ENCODE measurements at places on chromosomes 4 and X.

GRCh38 chr4:59994118-59994517 lies 1206.0 kb upstream of the ADGRL3 start:
- no peak for DNase-seq

- DNase-seq: no peak
Observed at GRCh38 chrX:2867206-2867605, 38.5 kb downstream of the GYG2 start.

DNA sequence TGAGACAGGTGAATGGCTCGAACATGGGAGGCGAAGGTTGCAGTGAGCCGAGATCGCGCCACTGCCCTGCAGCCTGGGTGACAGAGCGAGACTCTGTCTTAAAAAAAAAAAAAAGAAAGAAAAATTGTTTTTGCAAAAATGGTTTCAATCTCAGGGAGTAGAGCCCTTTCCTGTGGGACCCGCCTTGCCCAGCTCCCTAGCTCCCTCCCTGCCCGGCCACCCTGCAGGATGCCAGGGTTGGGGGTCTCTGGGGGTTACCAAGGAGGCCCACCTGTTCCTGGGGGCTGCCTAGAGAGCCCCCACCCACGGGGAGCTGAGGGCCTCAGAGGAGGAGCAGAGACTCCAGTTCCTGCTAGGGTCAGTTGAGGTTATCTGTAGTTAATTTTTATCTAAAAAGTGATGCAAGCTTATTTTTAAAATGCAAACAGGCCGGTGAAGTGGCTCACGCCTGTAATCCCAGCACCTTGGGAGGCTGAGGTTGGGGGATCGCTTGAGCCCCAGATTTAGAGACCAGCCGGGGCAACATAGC lies 18.7 kb upstream of the PLCXD1 start:
- DNase-seq: no peak

- no peak for DNase-seq
Observed at GRCh38 chrX:42565739-42566138, 212.2 kb downstream of the PPP1R2C start.

GRCh38 chr4:19164334-19164733 lies 1087.4 kb upstream of the SLIT2 start:
- DNase-seq: no peak

DNA sequence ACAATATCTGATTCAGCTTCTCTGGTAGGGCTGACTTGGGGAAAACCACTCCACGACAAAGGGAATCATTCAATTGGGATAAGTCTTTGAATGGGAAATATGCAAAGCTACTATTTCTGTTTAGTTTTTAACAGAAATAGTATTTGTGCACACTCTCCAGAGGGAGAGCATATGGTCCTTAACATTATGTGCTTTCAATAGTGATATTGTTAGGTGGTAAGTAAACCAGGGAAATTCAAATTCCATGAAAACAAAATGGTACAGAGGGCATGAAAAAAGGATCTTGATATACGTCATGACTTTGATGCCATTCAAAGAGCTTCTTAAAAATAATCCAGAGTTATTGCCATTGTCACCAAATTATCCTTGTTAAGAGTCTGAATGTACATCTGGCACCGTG lies 47.1 kb upstream of the CITED1 start:
- DNase-seq: no peak

DNA sequence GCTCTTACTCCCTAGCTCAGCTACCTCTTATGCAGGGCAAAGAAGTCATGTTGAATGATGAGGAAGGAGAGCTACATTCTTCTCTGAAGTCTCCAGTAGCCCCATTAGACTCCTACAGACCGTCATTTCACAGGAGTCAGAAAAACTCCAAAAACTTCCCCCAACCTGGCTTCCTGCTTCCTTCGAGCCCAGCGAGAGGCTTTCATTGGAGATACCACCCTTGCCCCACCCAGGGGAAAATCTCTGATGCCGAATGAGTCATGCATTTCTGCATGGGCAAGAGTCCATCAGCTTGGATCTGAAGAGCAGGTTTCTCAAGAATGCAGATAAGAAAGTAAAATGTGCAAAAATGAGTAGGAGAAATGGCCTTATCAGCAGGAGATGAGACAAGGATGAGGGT lies 53.0 kb downstream of the ARSF start:
- DNase-seq: no peak

DNA sequence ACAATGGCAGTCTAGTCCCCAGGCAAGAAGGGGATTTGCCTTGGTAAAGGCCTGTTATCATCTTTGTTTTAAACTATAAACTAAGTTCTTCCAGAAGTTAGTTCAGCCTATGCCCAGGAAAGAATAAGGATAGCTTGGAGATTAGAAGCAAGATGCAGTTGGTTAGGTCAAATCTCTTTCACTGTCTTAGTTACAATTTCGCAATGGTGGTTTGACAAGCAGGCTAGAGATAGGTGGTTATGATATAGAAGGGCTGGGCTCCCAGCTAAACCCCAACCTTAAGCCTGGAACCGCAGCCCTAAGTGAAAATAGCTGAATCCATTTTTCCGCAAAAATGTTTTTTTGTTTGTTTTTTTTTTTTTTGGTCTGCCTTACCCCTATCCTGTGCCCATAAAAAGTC lies 41.8 kb upstream of the NEIL3 start:
- no peak for DNase-seq

DNA sequence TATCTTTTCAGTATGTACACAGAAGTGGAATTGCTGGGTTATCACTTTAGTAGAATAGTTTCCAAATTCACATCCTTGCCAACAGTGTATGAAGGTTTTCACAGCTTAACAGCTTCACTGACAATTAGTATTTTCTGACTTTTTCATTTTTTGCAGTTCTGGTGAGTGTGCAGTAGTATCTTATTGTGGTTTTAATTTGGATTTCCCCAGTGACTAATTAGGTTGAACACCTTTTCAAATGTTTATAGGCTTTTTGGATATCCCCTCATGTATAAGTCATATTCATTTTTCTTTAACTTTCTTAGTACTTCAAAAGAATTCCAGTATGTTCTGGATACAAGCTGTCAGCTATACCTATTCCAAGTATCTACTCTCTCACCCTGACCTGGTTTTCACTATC lies 37.1 kb downstream of the BRCC3 start:
- DNase-seq: no peak

GRCh38 chr4:18291256-18291655 lies 269.7 kb upstream of the LCORL start:
- no peak for DNase-seq

DNA sequence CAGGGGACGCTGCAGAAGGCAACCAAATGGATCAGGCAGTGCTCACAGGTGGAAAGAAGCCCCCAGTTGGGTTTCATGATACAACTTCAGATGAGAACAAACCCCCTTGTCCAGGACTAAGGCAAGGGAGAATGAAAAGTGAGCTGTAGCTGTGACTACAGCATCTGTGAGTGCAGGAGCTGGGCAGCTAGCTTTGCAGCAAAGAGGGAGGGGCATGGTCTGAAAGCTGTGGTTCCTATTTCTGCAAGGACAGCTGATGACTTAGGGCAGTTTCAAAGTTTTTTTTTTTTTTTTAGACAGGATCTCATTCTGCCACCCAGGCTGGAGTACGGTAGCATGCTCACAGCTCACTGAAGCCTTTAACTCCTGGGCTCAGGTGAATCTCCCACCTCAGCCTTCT lies 1317.4 kb upstream of the DIAPH2 start:
- no peak for DNase-seq

- no peak for DNase-seq
Observed at GRCh38 chrX:115390078-115390477, 100.6 kb downstream of the LUZP4 start.

DNA sequence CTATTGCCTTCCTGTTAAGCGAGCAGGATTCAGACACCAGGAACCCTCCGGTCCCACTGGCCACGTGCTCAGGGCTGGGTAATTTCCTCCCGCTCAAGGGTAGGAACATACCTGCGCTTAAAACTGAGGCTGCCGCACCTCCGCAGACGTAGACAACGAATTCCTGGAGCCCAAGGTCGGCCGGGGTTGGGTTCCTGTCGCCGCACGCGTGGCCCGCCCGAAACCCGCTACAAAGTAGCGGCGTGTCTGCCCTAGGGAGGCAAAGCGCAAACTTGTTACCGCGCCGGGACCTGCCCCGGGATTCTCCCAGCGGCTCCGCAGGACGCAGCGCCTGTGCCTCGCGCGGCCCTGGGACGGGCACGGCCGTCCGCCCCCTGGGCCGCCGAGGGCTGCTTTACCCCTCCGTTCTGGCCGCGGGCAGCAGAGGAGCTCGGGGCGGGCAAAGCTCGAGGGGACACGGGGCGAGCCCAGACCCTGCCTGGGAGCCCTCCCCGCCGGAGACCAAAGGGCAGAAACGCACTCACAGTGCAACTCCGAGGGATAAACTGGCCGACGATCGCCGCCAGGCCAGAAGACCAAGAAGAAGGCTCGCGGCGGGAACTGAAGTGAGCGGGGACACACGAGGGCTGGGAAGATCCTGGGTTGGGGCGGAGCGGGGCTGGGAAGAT lies at the start of gene ERVMER34-1:
Gene ERVMER34-1 (minus strand): TSS at position 607 of the 668 bp plus-strand sequence. CDS start 5,905 bp downstream, outside the sequence.
- DNase-seq: no peak

DNA sequence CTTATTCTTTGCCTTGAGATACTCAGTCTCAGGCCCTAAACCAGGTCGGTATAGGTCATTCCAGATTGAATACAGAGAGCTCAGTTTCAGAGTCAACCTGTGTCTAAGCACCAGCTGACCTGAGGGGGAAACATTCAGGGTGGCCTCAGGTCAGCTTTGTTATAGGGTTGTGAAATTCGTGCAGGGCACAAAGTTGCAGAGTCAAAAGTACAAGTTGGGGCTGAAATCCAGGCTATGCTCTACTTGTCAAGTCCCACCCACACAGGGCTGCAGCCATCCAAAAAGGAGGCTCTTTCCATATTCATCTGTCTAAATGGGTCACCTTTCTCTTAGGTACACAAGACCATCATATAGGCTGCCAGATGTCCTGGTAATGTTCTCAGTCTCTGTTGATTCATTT lies 89.7 kb downstream of the ITIH6 start:
- no peak for DNase-seq

DNA sequence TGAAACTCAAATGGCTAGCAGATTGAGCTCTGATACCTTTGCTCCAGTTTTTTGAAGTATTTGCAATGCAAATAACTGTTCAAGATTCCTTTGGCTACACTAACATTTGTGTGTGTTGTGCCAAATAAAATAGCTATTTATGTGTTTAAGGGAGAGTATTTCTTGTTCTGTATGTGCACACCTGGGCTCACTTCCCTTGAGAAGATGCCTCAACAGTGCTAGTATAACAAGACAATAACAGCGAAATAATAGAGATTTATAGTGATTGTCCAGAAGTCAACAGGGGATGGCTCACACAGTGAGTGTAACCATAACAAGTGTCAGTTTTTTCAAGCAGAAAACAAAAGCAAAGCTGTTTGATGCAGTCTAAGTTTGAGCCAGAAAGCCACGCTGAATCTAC lies 460.5 kb downstream of the CENPC start:
- no peak for DNase-seq

- DNase-seq: no peak
Observed at GRCh38 chr4:47640911-47641310, 155.8 kb downstream of the ATP10D start.

DNA sequence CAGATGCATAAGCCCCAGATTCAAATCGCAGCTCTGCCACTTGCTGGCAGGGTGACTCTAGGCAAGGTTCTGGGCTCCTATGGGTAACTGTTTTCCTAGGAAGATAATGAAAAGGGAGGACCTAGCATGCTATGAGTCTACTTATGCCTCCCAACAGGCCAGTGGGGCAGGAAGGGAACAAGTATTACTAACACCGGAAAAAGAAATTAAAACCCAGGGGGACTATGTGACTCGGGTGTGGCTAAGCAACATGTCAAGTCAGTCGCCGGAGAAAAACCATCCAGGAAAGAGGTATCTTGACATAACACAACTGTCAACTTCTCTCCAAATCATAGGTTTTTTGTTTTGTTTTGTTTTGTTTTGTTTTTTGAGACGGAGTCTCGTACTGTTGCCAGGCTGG lies 45.5 kb upstream of the RBPJ start:
- DNase-seq: no peak

GRCh38 chr4:141705747-141706377 lies 69.5 kb downstream of the IL15 start:
- DNase-seq: no peak

DNA sequence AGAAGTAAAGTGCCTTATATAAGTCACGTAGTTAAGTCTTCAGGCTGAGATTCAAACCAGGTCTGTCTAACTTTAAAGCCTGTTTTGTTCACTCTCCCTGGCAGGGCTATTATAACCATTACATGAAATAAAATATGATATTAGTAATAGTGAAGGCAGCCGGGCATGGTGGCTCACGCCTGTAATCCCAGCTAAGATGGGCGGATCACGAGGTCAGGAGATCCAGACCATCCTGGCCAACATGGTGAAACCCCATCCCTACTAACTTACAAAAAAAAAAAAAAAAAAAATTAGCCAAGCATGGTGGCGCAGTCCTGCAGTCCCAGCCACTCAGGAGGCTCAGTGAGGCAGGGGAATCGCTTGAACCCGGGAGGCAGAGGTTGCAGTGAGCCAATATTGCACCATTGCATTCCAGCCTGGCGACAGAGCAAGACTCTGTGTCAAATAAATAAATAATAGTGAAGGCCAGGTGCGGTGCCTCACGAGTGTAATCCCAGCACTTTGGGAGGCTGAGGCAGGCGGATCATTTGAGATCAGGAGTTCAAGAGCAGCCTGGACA lies 22.1 kb upstream of the SOWAHD start:
- DNase-seq: no peak

- DNase-seq: no peak
Observed at GRCh38 chr4:144582105-144582850, 63.7 kb upstream of the HHIP start.

- peak; percentile 34 for DNase-seq
Observed at GRCh38 chr4:80989921-80990544, 40.5 kb upstream of the BMP3 start.

DNA sequence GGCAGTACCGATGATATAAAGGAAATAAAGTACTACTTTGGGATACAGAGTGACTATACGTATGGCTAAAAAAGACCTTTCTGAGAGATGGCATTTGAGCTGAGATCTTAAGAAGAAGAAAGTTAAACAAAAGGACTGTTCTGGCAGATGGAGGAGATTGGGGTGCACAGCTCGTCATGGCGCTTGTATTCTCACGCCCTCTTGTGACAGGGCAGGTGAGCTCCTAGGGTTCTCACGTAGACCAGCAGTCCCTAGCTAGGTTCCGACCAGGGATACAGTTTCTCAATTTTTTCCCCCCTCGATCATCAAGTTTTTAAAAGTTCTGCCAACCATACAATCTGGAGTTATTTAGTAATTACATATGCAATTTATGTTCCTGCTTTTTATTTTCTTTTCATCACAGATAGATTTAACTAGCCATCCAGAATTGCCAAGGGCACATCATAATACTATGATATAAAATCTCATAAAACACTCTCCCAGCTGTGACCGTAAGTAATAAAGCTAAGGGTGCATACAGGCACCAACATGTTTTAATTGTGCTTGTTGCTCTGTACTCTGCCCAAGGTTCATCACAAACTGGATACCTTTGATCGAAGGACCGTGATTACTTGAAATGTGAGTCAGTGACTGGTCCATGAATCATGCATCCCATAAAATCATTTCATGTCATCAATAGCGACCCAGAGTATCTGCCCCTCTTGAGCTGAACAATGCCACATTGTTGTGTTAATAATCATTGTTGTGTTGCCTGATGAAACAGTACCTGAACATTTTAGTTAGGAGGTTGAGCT lies 69.4 kb upstream of the ZNF518B start:
- DNase-seq: no peak

GRCh38 chr4:36115312-36115711 lies 129.0 kb downstream of the ARAP2 start:
- no peak for DNase-seq
